SW480 (cell line): ENCODE measurements at places on chromosomes 6 and 20.

DNA sequence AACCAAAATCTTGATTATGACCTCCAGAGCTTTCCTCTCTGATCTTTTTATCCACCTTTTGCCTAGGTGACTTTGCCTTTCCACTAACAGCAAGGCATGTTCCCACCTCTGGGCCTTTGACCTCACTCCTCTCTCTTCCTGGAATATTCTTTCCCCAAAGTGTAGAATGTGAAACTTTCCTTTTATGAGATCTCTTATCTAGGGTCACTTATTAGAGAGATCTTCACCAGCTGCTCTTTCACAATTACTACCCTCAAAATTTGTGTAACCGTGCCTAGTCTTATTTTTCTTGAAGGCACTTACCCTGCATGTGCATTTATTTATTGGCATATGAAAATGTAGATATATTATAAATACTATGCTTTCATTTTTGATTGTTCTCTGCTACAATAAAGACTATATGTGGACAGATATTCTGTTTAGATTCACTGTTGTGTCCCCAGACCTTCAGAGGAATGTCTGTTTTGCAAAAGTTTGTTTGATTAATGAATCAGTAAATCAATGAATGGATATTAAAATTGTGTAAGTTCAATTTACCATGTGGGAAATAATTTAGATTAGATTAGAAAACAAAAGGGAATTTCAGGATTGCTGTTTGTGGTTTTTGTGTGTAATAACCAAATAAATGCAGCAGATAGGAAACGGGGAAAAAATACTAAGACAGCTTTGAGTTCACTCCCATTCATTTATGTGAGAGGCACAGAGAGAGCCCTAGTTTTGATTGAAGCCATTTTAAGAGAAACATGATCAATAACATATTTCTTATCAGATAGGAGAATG, 207.0 kb downstream of the ADGB start:
- no peak for DNase-seq

- no peak for DNase-seq
These were observed 63.0 kb downstream of the TRAM2 start for GRCh38 chr6:52513896-52514295.

DNA sequence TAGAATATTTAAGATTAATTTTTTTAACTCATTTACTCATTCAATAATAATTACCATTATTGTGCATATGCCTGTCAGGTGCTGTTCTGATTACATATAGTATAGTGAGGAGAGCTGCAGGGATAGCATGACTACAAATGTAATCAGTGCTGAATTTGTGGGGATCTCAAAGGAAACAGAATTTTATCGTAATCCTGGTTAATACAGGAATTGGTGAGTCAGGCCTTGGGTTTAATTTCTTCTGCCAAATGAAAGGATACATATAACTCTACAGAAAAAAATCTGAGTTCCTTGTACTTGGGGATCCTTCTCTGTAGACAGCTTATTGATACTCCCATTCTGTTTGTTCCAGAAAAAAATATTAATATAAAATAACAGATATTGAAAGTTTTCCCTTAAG, 297.2 kb downstream of the GJA1 start:
- DNase-seq = no peak

DNA sequence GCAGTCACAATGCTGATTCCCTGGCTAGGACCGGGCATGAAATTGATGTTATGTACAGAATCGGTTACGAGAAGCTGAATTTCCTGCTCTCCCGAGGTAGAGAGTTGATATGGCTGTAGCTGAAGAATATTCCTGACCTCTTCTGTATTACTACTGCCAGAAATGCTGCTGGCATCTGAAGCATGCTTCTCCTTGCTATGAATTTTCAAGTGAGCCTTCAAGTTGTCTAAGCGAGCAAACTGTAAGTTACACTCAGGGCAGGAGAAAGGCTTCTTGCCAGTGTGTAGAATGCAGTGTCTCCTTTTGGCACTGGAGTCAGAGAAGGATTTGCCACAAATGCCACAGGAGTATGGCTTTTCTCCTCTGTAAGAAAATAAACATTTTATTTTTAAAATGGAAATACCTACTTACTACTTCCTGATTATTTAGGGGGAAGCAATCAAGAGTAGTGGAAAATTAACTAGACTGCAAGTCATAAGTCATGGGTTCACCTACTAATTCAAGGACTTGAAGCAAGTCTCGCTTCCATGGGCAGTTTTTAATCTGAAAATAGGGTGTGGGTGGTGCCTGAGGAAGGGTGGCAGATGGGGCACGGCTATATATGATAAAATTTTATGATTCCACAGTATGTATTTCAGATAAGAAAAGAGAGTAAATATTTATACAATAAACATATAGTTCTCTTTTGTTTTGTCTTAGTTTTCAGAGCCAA, 10.8 kb upstream of the MICAL1 start:
- DNase-seq = no peak

GRCh38 chr20:48404598-48404997, 423.2 kb downstream of the PREX1 start:
- peak; percentile 26 for DNase-seq

DNA sequence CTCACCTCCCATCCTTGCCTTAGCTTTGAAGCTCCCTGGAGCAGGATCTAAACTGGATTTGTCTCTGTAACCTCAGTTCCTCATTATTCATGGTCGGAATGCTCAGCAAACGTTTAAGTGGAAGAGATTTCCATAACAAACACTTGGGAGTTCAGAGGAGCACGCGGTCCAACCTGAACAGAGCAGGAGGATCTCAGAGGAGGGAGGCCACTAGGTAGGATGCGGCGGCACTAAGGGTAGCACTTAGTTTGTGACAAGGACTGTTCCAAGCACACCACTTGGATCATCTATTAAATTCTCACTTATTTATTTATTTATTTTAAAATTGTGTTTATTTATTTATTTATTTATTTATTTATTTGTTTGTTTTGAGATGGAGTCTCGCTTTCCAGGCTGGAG, 13.3 kb upstream of the CCN5 start:
- DNase-seq = no peak

DNA sequence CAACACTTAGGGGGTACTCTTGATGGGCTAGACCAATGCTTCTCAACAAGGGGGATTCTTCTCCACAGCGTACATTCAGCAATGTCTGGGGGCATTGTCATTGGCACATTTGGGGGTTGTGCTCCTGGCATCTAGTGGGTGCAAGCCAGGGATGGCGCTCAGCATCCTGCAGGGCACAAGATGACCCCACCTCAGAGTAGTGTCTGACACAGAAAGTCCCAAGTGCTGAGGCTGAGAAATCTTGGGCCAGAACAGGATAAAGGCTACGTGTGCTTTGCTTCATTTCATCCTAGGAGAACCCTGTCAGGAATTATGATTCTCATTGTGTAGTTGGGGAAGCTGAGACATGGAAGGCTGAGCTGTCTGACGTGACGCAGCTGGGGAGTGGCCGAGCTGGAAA, 298.6 kb downstream of the CDH26 start:
- DNase-seq = no peak

GRCh38 chr20:17852323-17852722, 116.3 kb downstream of the SNX5 start:
- DNase-seq = no peak

- DNase-seq = no peak
These were observed 100.5 kb downstream of the PDE10A start for GRCh38 chr6:165562421-165563090.

DNA sequence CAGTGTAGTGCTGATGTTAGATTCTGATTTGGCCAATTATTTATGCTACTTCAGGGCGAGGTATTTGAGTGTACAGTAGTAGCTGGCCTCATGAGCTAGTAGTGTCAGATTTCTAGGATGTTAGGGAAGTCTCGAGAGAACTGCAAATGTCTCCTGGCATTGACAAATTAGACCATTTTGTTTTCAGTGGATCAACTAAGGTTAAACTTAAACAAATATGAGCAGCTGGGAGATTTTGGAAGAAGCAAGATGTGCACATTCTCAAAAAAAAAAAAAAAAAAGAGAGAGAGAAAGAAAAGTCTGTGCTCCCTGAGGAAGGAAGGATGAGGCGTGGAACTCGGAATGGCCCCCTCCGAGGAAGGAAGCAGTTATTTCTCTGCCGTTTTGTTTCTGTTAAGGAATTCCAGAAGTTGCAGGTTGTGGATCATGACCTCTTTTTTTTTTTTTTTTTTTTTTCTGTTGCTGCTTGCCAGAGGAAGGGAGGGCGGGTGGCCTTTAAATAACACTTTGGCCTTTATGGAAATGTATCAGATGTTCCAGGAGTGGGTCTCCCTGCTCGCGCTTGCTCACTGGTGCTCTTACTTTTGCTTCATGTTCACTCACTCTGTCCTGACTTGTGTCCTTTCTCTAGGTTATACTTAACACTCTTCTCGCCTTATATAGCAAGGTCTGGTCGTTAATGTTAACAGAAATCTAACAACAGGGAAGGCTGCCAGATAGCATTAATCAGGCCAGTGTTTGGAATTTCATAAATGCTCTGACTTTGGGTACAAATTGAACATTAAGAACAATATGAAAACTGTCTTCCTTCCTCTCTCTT, 124.4 kb downstream of the TCP11 start:
- no peak for DNase-seq

DNA sequence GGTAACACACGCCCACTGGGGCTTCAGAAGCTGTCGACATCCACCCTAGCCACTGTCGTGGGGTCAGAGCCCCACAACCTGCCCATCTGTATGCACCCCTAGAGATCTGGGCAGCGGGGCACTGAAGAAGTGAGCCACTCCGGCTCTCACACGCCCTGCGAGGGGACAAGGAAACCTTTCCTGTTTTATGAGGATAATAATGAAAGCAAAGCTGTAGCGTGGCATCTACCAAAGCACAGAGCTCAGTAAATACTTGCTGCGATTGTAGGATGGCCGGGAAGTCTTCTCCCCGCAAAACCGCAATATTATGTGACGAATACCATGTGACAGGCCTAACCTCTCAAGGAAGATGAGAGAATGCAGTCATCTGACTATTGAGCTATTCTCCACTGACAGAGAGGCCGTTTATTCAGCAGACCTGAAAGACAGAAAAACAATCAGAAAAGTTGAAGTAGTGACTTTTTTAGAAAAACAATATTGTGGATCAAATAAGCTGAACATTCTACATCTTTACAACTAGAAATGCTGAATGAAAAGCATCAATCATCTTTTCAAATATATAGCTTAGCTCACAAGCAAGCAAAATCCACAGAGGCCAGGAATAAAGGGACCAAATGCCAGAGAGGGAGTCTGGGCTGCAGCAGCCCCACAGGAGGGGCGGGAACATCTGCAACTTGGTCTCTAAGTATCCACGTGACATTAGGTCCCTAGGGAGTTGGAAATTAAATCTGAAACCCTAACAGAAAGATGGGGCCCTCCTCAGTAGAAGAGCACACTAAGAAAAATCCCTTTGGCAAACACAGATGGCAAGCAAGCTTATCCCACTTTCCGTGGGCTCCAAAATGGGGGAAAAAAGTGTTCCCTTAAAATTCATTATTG, 207.8 kb downstream of the TTLL2 start:
- DNase-seq = no peak

DNA sequence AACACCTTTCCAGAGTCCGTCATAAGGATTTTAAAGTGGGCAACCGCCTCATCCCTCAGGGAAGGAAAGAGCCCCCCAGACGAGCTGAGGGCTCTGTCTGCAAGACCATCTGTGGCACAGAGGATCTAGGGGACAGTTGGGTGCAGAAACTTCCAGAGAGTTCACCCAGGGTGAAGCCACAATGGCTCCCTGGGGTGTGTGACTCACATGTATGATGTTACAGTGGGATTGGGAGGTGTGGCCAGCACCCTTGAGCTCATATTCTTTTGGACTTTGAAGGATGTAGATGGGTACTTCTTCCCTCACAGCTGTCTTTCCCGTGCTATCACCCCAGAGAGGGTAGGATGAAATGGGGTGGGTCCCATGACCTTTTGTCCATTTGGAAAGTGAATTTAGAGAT, 95.5 kb downstream of the NCR2 start:
- DNase-seq = peak; percentile 71

DNA sequence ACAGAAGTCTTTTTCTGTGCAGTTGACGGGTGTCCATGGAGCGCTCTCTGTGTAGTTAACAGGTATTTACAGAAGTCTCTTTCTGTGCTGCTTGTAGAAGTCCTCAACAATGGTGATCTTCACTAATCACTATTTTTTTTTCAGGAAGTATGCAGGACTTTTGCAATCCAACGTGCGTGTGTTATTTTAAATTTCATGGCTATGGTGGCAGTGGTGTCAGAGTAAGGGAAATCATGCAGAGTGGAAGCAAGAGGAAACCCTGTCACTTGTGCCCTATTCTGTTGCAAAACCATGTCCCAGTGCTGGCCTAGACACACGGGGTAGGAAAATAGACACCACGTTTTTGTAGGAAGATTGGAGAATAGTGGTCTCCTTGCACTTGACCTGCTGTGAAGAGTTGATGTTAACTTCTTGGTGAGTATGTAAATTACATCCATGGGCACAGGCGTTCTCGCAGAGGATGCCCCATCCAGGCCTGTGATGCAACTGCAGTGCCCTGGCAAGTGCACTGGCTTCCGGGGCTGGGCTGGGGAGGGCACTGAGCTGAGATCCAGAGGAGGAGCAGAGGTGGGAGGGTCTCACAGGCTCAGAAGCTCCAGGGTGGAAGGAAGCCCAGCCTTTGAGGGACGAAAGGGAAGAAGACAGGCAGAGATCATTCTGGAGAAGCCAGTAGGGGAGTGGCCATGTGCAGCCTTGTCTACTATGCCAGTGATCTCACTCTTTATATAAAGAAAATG, 146.5 kb downstream of the SYCP2 start:
- DNase-seq = no peak

GRCh38 chr6:161792851-161793493, 519.1 kb upstream of the AGPAT4 start:
- DNase-seq = no peak

DNA sequence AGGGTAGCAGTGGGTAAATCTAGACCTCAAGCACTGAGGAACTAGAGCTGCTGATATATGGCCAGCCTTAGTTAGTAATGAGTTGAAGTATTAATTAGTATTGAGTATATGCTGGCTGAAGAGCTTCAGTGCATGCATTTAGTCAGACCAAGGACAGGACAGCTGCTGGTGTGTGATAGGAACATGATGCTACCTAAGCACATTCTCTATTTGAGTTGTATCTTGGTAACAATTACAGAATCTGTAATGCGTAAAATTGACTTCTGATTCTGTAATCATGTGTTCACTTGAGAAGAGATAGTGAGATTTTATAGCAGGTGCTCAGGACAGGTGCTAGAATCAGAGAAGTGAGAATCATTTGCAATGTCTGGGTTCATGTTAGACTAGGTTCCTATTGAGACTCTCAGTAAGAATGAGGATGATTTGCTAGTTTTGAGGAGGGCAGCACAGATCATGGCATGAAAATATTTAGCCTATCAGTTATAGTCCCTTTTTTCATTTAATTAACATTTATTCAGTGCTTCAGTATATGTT, 369.4 kb upstream of the HS3ST5 start:
- DNase-seq = no peak

DNA sequence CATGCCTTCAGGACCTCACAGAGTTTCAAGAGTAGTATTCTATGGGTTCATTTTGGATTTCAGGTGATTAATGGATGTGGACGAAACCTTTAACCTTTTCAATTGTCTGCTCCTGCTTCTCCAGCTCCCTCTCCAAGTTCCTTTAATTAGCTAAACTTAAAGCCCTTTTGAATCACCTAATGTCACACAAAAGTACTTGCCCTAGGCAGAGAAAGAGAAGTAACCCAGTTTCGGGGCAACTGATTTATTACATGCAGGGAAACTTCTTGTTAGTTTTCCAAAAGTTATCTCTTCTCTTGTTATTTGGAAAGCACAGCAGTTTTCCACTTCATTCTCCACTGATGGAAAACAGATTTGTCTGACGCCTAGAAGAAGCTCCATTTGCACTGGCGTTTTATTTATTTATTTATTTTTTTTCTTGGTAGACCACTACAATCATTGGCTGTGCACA, 407.7 kb upstream of the JARID2 start:
- DNase-seq = no peak
